ENCODE measurements at places on chromosomes 6 and 20.

DNA sequence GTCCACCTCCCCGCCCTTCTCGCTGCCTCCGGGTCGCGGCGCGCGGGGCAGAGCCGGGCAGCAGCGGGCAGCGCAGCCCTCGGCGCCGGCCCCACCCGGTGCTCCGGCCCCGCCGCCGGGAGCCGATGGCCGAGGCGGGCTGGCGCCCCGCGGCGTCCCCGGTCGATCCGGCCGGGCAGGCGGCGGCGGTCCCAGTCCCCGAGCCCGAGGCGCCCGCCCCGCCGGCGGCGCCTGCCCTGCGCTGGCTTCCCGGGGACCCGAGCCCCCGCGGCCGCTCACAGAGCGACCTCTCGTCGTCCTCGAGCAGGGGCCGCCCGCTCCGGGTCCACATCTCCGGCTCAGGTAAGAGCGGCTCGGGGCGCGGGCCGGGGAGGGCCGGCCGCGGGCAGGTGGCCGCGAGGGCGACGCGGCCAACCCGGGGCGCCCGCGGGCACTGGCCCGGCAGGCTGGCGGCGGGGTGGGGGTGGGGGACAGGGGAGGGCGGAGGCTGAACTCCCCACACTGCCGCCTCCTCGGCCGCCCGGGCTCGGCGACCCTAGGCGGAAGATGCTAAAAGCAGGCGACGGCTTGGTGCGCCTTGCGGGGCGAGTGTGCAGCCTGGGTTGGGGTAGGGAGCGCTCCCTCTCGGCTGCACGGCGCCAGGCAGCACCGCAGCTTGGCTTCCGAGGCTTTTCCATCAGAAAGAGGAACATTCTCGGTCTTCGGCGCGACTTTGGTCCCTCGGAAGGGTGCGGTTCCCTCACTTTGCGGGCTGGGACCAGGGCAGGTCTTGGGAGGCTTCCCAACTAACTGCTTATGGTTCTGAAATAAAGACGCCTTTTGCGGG lies 25.6 kb upstream of the FUCA2 start:
- DNase-seq: peak; percentile 16

DNA sequence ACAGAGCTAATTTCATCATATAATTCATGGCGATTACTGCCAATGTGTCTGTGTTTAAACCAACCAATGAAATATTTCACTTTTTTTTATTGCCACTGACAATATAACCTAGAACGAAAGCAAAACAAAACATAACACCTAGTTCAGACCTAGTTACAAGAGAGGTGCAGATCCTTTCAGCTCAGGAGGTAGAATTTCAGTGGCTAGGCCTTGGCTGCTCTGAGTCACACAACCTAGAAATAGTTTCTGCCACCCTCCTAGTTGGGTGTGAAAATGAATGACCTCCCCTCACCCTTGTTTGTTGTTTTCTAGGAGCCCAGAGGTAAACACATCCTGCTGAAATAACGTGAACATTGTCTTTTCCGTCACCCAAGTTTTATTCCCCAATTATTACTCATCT lies 356.3 kb downstream of the HTR1B start:
- no peak for DNase-seq

DNA sequence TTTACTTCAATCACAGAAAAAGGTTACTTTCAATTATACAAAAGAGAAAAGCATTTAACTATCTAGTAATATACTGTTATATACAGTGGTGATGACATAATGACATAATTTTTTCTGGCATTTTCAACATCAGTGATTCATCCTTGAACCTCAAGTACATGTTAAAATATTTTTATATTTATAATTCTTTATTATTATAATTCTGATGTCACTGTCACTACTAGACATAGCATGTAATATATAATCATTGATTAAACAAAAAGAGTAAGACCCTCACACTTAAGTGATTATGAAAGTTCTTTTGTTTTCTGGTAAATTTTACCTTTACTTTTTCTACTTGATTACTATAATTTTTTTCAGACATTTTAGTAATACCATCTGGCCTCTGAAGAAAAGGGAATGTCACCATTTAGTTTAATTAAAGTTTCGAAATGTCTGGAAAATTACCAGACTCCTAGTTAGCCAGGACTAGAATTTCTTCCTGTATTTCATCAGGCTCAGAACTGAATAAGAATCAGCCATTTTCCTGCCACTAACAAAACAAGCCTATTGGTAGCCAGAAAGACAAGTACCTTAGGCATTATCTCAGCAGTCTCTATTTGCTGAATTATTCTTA lies 71.5 kb downstream of the FILIP1 start:
- DNase-seq: no peak

- no peak for DNase-seq
Observed at GRCh38 chr20:24236201-24236600, 233.2 kb upstream of the SYNDIG1 start.

- no peak for DNase-seq
Observed at GRCh38 chr20:12161734-12162133, 244.0 kb downstream of the BTBD3 start.

DNA sequence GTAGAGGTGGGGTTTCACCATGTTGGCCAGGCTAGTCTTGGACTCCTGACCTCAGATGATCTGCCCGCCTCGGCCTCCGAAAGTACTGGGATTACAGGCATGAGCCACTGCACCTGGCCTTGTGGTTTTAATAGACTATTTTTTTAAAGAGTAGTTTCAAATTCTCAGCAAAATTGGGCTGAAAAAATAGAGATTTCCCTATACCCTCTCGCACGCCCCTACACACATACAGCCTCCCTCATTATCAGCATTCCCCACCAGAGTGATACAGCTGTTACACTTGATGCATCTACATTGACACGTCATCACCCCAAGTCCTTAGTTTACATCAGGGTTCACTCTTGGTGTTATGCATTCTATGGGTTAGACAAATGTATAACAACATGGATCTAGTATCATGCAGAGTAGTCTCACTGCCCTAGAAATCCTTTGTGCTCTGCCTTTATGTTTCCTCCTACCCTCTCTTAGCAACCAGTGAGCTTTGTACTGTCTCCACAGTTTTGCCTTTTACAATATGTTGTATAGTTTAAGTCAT lies 103.6 kb downstream of the CDYL start:
- no peak for DNase-seq

DNA sequence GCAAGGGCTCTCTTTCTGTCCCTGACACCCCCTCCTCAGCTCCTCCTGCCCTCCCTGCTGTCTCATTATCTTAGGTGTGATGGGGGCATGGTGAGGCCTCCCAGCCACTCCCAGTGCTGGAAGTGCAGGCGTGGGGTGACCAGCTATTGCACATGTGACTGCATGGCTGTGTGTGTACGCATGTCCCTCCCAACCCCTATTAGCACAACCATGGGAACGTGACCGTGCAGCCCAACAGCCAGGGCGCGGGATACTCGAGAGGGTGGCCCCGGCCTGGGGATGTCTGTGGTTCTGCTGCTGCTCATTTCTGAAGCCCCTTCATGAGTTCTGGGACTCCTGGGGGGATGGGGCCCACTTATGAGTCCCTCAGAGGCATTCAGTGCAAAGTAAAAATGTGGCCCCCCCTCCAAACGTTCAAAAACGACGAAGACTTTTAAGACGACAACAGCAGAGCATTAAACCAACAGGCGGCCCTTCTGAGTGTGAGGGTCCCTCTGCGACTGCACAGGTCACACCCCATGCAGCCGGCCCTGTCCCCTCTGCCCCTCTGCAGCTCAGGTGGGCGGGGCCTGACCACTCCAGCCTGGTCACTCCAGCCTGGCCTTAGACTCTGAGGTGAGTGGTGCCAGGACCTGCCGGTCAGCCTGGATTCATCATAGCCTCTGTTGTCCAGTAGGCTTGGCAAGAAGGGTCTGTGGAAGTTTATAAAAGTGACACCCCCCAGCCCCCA lies 51.1 kb downstream of the RBM38 start:
- DNase-seq: no peak

DNA sequence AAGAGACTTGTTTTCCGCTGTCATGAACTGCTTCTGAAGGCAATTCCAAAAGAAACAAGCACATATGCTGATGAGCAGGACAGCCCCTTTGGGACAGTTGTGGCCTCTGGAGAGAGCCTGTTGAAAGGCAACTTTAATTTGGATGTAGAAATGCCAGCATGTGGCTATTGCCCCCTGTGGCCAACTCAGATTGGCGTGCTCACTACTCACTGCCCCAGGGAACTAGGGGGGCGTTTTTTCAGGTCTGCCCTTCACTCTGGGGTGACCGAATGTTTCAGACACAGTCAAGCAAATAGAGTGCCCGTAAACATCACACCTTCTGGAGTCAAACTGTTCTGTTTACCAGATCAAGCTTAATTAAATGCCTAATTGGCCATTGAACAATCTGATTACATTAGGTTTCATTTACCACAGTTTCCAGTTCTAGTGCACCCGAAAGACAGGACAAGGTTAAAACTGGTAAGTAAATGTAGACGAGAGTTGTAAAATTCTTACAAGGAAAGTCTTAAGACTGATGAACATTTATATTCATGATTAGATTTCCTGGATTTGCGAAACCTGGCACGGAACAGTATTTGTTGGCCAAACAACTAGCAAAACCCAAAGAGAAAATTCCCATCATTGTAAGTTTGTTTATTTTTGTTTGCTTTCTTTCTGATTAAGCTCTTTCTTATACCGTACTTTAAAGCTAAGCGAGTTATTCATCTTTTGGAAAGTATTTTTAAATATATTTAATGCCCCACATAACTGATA lies 75.9 kb upstream of the SYNJ2 start:
- DNase-seq: no peak

GRCh38 chr6:9806195-9806594 lies 608.7 kb downstream of the TFAP2A start:
- DNase-seq: no peak

- DNase-seq: no peak
Observed at GRCh38 chr6:14121936-14122344, 4.4 kb downstream of the CD83 start.

DNA sequence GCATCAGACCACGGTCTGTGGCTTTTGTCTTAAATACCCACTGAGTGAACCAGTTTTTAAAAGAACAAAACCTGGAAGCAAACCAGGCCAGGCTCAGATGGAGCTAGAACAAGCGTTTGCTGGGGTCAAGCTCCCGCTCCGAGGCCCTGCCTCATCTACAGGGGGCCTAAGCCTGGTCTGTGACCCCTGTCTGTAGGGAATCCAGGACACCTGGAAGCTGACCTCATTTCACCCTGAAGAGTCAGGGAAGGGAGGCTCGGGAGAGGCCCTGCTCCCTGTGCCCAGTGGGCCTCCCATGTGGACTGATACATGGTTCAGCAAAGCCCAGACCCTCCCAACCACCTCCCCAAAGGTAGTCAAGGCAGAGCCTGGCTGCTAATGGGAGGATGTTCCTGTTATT lies 26.8 kb upstream of the DLGAP4 start:
- DNase-seq: no peak

- DNase-seq: no peak
Observed at GRCh38 chr20:38725148-38725901, 1.0 kb downstream of the SLC32A1 start.

GRCh38 chr6:8492536-8493133 lies 57.3 kb upstream of the SLC35B3 start:
- DNase-seq: no peak

- no peak for DNase-seq
Observed at GRCh38 chr6:143741480-143741879, 63.7 kb downstream of the PHACTR2 start.

DNA sequence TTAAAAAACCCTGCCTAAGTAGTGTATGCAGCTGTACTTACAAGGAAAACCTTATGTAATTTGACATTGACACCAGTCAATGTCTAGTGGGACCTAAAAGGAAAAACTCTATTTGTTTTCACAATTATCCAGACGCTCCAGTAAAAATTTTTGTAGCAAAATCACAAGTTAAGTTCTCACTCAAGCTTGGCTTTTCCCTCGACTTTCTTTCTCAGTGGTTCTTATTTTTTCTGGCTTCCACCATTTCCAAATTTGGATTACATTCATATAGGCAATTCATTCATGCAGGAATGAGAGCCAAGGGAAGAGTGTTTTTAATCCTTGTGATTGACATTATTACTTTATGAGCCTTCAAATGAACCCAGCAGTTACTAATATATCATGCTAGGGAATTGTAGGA lies 66.0 kb upstream of the ADGRG6 start:
- DNase-seq: no peak

DNA sequence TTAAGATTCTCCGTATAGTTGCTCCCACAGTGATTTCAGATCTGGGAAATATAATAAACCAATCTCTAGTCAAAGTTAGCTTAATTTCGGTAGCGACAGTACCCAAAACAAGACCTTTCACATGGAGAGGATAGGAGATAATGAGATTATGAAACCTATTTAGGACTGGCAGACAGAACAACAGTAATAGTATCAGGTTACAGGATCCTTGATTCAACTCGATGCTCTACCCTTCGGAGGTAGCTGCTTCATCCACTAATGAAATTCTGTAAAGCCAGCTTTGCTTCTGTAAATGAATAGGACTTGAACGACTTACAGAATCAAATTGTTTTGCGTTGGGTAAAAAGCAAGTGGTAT lies 534 bp upstream of the AKIRIN2 start:
- DNase-seq: no peak

DNA sequence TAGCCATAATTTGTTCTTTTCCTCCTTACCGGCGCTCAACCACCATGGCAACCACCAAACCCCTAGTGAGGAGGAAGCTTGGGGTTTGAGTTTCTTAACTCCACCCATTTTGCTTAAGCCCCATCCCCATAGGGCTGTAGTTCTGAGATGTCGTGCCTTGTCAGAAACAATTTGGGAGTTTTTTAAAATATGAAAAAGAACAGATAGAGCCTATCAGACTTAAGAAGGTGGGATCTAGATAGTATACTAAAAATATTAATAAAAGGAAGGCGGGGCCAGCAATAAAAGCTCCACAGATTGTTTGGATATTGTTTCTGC lies 5.6 kb downstream of the BRD2 start:
- DNase-seq: no peak

DNA sequence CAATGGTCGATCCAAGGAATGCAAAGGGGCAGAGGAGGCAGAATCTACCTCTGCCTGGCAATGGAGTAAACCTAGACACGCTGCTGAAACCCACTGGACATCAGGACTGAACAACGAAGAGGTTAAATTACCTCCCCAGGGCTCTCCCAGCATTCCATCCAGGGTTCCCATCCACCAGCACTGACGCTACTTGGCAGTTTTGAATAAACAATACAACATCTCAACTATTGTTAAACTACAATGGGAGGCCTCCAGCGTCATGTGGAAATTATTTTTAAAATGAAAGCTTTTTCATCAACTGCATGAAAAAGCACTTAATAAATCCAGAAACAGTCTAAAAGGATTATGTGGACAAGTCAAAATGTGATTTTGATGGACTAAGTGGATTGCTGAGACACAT lies 96.8 kb upstream of the NHSL1 start:
- DNase-seq: no peak

DNA sequence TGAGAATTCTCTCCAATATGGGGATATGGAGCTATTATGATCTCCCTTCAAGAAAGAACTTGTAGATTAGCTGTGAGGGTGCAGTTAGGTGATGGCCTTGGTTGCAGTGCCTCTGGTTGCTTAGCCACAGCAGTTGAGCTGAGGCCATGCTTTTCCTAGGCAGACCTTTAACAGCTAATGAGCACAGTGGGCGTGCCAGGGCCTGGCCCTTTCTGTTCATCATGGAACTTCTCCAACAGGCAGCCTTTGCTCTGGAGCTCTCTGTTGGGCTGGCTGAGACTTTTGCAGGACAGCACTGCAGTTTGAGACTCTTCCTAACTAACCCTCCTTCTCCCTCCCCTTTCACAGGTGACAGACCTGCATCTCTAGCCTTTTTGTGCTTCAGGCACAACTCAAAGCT lies 39.7 kb upstream of the TMEM170B start:
- DNase-seq: no peak
